ENCODE measurements at places on chromosomes 3 and 15.

GRCh38 chr15:87739081-87739480 lies 517.5 kb downstream of the NTRK3 start:
- no peaks in the 10 kb centered on the region for H3K36me3 ChIP-seq
- no peaks in the 10 kb centered on the region for H3K27me3 ChIP-seq
- no peak overlapping the region for H3K27ac ChIP-seq
- no peak overlapping the region for H3K4me3 ChIP-seq

DNA sequence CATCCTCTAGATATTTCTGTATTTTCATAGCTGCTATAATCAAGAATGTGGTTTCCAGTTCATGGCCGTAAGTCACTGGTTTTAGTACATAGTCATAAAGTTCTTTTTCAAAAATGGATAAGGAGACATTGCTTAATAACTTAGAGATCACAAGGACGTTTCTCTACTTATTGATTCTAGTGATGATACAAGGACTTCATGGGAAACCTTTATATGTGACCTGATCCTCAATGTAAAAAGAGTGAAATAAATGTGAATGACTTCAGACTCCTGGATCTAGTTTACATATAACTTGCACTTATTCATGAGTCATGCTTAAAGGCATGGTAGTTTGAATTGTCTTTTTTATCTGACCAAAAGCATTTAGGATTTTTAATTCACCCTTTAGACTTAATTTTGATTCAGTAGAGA lies 35.2 kb downstream of the TSC22D2 start:
- H3K27ac ChIP-seq = no peak overlapping the region
- DNase-seq = no peak
- H3K27me3 ChIP-seq = no peaks in the 10 kb centered on the region
- peaks cover 12% of the 10 kb centered on the region for H3K4me1 ChIP-seq
- no peak overlapping the region for H3K4me3 ChIP-seq

GRCh38 chr3:7692866-7693265 lies 808.8 kb upstream of the LMCD1 start:
- no peaks in the 10 kb centered on the region for H3K36me3 ChIP-seq
- DNase-seq = no peak
- no peak overlapping the region for H3K27ac ChIP-seq

DNA sequence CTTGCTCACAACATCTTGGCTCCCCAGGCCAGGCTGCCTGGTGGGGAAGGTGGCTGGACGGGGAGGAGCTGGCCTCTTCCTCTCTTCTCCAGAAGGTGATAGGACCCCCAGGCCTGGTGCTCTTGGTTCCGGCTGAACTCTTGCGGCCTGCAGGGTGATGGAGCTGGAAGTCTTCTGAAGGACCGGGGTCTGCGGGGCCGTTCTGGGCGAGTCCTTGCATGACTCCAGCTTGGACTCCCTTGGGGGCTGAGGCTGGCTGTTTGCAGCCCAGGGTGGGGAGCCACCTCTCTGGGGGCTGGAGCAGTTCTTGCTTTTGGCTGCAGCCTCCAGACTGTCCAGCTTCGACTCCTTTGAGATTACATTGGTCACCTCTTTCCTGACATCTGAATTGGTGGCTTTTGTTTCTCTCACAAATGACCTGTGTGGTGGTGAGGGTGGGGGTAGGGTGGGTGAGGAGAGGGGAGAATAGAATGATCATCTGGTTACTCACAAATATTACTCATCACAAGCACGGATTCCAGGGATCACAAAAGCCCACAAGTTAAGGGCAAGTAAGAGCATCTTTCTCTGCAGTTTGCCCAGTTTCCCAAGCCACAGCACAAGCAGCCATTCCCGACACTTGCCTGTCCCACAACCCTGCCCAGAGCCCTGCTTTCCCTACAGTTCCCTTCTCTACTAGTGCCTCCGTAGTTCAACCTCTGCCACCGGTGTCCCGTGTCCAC lies 149.1 kb upstream of the HACD2 start:
- DNase-seq = no peak
- H3K27me3 ChIP-seq = no peaks in the 10 kb centered on the region
- H3K27ac ChIP-seq = no peak overlapping the region
- no peaks in the 10 kb centered on the region for H3K4me1 ChIP-seq
- H3K4me3 ChIP-seq = no peak overlapping the region

All from suprapubic skin (tissue), 4 donors.